Gastroesophageal sphincter (tissue), 4 donors: ENCODE measurements at places on chromosomes 3 and 15. TPM values are rescaled to one million over a fixed set of nuclear protein-coding genes. Genes with fewer than 3 reads are reported as not detected.

REC114 gene
- not detected for total RNA-seq

ACP3 gene
- 1.5 TPM for total RNA-seq

DTWD1 gene
- total RNA-seq, result 29.7 TPM

TMEM207 gene
- total RNA-seq, result not detected
